ENCODE measurements at places on chromosomes 3 and 15.
A peak's percentile ranks its signal among the peaks of the same experiment; 100 is the strongest.

GRCh38 chr3:127072971-127073783, 90.3 kb downstream of the PLXNA1 start:
- DNase-seq, result no peak

- no peak for DNase-seq
Measured at GRCh38 chr15:98164571-98164970, 204.1 kb downstream of the ARRDC4 start.

- no peak for DNase-seq
Measured at GRCh38 chr3:131353016-131353877, 28.3 kb upstream of the NUDT16 start.

- DNase-seq, result no peak
Measured at GRCh38 chr3:171231361-171231760, 204.8 kb upstream of the SLC2A2 start.

- no peak for DNase-seq
Measured at GRCh38 chr3:48287034-48287433, 46.1 kb downstream of the ZNF589 start.

DNA sequence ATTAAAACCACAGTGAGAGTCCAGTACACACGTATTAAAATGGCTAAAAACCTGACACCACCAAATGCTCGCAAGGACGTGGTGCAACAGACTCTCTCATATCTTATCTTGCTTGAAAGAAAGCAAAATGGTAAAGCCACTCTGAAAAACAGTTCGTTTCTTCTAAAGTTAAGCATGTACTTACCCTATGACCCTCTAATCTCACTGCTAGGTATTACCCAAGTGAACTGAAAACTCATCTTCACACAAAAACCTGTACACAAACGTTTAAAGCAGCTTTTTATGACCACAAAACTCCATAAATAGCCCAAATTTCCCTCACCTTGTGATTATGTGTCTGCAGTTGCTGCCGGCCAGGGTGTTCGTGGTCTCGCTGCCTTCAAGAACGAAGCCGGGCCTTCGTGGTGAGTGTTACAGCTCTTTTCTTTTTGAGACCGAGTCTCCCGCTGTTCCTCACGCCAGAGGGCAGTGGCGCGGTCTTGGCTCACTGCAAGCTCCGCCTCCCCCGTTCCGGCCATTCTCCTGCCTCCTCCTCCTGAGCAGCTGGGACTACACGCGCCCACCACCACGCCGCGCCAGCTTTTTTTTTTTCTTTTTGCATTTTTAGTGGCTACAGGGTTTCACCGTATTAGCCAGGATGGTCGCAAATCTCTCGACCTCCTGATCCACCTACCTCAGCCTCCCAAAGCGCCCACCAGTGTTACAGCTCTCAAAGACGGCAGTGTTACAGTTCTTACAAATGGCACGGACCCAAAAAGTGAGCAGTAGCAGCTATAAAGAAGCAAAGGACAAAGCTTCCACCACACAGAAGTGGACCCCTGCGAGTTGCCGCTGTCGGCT, 165.4 kb downstream of the TJP1 start:
- DNase-seq, result no peak

- no peak for DNase-seq
Measured at GRCh38 chr15:32838820-32839219, 121.0 kb downstream of the GREM1 start.

DNA sequence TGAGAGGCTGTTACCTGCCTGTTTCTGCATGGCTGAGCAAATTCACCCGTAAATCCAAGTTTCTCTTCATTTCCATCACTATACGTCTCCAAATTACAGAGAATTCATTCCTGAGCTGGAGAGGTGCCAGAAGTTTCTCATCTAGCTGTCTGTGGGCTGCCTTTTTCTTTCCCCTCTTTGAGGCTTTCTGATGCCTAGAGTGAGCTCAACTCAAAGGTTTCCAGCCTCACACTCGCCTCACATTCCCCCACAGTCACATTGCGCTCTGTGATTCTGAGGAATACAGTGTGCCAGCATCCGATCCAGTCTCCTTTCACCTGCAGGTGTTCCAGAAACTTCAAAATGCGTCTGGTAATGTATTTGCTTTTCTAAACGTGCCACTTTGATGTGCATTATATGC, 267.2 kb downstream of the MFSD1 start:
- no peak for DNase-seq

DNA sequence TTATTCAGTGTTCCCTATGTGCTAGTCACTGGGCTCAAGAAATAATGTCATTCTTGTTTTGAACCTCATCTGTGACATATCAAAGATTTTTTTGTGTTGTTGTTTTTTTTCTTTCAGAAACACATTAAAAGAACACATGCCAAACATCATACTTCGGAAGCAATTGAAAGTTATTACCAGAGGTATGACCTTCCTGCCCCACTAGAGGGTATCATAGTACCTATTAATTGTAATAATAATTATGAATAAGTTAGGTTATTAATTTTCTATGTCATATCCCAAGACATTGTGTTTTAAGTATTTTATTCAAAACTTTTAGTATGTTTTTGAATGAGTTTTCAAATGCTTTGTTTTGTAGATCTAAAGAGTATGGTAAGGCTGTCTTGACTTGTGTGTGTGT, 65.7 kb downstream of the CDIN1 start:
- DNase-seq, result no peak

DNA sequence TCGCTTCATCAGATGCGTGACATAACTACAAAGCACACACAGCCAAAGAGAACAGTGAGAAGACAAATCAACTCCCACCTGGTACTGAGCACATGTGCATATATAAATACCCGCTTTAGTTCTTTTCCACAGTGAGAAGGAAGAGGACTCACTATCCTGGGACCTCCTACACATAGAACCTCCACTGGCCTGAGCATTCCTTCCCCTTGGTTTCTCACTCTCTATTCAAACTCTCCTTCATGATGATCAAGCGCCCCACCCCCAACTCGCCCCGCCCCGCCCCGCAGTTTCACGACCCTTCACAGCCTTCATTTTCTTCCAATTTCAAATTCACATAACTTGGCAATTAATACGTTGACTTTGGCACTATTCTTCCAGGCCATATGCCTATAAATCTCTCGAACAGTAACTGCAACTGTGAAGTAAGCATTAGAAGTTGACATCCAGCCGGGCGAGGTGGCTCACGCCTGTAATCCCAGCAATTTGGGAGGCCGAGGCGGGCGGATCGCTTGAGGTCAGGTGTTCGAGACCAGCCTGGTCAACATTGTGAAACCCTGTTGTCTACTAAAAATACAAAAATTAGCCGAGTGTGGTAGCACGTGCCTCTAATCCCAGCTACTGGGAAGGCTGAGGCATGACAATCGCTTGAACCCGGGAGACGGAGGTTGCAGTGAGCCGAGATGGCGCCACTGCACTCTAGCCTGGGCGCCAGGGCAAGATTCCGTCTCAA, 1.1 kb downstream of the RPS17 start:
- DNase-seq, result no peak

- peak; percentile 44 for DNase-seq
Measured at GRCh38 chr3:9793161-9793781, 389 bp downstream of the ARPC4 start.

DNA sequence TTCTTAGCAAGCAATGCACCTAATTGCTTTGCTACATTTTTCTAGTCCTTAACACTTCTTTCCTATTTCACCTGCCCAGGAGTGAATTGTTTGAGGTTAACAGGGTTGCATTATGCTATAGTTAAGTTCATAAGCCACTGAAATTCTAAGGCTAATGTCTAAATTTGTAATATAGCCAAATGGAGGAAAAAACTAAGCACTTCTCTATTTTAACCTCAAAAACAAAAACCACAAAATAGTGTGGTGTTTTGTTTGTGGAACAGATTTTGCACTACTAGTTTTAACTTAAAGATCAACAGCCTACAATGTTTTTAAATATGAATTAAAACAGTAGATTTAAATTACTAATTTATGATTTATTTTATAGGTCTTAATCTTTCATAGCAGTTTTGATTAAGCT, 5.5 kb downstream of the ATOSA start:
- no peak for DNase-seq

GRCh38 chr3:139087621-139088020, 42.9 kb upstream of the PRR23C start:
- DNase-seq, result no peak

- no peak for DNase-seq
Measured at GRCh38 chr3:16140116-16140893, 34.2 kb upstream of the GALNT15 start.

DNA sequence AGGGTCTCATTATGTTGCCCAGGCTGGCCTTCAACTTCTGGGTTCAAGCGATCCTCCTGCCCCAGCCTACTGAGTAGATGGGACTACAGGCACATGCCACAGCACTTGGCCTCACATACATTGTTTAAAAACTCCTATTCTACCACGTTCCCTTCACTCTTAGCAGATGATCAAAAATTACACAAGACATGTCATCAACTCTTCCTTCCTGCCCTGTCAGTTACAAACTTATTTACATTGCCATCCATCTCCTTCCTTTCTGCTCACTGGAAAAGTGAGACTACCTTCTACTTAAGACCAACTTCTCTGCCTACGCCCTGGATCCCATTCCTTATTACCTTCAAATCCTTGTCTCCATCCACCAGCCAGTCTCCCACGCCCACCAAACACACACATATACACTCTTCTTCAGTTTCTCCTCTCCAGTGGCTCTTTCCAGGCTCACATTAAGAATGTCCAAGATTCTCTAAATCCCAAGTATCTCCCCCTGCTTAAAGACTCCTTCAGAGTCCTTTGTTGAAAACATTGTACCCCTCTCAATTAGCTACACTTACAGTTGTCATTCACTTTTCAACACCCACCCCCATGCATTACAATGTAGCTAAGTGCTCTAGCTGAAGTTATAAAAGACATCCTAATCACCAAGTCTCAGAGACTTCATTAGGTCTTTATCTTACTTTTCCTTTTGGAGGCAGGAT, 4.3 kb downstream of the PEAK1 start:
- DNase-seq, result no peak

- DNase-seq, result no peak
Measured at GRCh38 chr3:174440253-174440701, 418.9 kb upstream of the NAALADL2 start.

- no peak for DNase-seq
Measured at GRCh38 chr3:43866529-43867353, 176.0 kb downstream of the ABHD5 start.

DNA sequence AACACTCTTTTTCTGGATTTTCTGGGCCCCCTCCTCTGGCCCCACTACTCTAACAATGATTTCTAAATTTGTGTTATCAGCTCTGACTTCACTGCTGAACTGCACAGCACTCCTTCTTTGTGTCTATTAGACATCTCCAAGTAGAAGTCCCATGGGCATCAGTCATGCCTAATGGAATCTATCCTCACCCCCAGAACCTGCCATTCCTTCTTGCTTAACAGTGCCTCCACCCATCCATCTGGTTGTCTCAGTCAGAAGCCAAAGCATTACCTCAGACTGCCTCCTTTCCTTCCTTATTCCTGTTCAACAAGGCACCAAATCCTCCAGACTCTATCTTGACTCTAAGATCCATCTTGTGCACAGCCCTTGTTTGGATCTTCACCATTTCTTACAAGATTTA, 36.2 kb downstream of the SSR3 start:
- DNase-seq, result no peak

GRCh38 chr3:44076221-44076829, 165.4 kb upstream of the TOPAZ1 start:
- no peak for DNase-seq

DNA sequence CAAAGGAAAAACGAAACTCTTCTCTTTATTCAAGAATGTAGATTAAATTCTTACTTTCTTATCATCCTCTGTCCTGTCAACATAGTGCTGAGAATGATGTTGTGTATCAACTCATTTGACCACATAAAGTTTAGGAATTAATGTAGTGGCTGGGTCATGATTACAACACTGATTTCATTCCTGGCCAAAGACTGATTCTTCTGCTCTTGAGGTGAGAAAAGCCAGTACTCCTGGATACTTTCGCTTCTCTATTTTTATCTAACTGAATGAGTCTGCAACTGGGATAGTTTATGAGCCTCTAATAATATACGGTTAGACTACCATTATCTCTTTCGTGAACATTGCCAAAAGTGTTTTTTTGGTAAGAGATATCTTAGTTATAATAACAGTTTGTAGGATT, 173.0 kb downstream of the LPP start:
- DNase-seq, result no peak

DNA sequence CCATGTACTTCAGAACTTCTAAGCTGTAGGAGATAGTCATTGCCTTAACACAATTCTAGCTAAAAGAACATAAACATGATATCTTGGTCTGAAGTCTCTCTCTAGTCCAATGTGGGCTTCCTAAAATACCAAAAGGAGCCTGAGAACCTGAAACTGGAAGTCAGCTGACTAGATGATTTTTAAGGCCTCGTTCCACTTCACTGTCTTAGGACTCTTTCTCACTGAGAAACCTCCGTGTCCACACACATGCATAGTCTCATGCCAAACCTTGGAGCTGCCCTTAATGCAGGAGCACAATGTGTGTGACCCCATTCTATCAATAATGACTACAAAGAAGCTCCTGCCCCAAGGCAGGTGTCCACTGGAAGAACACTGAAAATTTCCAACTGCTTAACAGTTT, 87.7 kb downstream of the ETFA start:
- no peak for DNase-seq

DNA sequence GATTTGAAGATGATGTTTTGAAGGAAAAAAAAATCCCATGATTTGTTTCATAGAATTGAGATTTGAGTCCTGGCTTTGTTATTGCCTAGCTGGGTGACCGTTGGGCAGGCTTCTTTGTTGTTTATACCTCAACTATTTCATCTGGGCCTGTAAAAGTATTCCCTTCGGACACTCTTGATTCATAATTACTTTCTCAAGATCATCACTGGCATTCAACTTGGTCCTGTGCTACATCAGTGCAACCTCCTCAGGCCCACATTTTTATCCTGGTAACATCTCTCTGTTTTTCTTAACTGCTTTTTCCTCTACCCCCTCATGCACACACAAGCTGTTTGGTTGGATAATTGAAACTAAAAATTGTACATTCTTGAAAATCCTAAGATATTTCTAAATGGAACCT, 67.5 kb upstream of the P3H2 start:
- no peak for DNase-seq

DNA sequence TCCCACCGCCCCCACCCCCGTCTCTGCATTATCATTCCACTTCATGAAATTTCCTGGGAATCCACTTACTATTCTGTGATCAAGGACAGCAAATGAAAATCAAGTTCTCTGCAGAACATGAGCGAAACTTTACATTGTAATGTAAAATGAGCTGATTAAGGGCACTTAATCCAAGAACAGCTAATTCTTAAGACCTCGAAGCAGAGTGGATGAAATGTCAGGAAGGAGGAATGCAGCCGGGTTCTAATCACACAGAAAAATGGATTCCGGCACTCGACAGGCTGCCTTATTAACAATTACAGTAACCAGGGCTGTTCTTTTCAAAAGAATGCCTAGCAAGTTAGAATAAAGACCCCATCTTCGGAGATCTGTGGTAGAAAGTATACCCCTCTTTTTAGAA, 57.5 kb downstream of the RFTN1 start:
- no peak for DNase-seq

- no peak for DNase-seq
Measured at GRCh38 chr15:34334672-34335071, 2.9 kb downstream of the SLC12A6 start.

GRCh38 chr3:183564046-183564445, 8.5 kb upstream of the KLHL6 start:
- peak; percentile 22 for DNase-seq
